EL (cell line): ENCODE measurements at places on chromosomes 7 and 10.
A peak's percentile ranks its signal among the peaks of the same experiment; 100 is the strongest.

DNA sequence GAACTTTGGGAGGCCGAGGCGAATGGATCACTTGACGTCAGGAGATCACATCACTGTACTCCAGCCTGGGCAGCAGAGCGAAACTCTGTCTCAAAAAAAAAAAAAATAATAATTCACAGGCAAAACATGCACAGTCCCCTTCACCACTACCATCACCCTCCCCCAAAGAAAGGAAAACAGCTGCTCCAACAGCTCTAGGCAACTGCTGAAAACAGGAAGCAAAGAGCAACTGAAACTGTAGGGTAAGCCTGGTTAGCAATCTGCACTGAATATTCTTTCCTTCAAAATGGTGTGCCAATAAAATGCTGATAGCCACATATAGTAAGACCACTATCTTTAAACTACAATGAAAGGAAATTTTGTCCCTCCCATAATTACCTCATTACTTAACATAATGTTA lies 11.8 kb downstream of the NT5C2 start:
- no peak for DNase-seq

- no peak for DNase-seq
Measured at GRCh38 chr10:33802566-33802965, 468.1 kb upstream of the NRP1 start.

GRCh38 chr10:29028486-29028885 lies 260.4 kb upstream of the LYZL1 start:
- no peak for DNase-seq

DNA sequence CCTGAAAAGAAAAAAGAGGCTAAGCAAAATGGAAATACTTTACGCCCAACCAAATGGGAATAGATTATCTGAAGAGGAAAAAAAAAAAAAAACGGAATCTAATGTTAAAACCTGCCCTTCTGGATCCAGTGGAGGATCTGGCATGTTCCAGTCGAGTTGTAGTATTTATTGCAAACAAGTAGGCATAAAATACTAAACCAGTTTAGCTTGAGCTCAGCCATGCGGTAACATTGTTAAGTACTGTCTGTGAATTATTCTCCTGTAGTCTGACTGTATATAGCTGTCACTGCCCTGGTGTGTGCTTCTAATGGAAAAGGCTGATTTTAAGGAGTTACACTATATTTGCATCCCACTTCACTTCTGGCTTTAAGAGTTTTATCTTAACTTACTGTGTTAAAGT lies 40.3 kb downstream of the CELF2 start:
- no peak for DNase-seq

GRCh38 chr10:106175760-106176377 lies 988.6 kb downstream of the SORCS1 start:
- peak; percentile 23 for DNase-seq

GRCh38 chr7:29314148-29314547 lies 119.6 kb downstream of the CHN2 start:
- no peak for DNase-seq

GRCh38 chr10:26169466-26169865 lies 47.1 kb upstream of the GAD2 start:
- DNase-seq: no peak

GRCh38 chr7:155477476-155477875 lies 19.5 kb downstream of the EN2 start:
- DNase-seq: no peak

- no peak for DNase-seq
Measured at GRCh38 chr10:122487174-122487765, 25.9 kb downstream of the HTRA1 start.

DNA sequence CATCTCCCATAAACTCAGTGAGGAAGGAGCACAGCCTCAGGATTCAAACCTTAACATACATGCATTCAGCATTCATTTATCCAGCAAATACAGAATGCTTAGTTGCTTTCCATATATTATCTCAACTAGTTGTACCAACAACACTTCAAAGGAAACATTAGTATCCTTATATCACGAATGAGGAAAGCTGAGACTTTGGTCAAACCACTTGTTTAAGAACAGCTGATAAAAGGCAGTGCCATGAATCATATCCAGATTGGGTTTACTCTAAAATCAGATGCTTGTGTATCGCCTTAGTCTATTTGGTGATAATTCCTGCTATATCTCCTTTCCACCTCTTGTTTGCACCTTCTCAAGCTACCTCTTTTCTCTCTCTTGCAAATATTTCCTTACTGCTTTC lies 1.9 kb upstream of the CPED1 start:
- DNase-seq: no peak

GRCh38 chr10:45612741-45613140 lies 59.8 kb downstream of the ZFAND4 start:
- no peak for DNase-seq

DNA sequence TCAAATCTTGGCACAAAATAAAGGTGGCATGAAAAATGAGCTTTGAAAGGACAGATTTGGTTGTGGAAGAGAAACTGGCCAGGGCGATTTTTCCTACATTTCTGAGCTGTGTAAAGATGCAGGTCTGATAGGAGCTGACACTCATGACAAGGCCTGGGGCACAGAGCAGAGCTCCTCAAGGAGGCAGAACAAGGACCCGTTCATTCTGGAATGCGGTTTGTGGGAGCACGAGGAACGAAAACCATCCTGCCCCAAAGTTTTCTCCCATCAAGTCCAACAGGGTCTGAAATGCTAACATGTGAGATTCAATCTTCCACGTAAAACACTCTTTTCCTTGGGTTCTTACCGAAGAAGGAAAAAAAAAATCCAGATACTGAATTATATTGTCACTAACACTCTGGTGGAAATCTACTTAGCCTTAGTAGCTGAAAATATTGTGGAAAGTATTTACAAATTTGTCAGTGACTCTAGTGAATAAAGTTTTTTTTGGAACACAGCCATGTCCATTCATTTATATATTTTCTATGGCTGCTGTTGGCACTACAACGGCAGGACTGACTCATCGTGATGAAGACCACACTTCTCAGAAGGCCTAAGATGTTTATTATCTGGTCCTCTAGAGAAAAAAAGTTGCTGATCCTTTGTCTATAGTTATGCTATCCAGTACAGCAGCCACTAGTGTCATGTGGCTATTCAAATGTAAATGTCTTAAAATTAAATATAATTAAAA lies 215.7 kb downstream of the BAMBI start:
- DNase-seq: peak; percentile 76

DNA sequence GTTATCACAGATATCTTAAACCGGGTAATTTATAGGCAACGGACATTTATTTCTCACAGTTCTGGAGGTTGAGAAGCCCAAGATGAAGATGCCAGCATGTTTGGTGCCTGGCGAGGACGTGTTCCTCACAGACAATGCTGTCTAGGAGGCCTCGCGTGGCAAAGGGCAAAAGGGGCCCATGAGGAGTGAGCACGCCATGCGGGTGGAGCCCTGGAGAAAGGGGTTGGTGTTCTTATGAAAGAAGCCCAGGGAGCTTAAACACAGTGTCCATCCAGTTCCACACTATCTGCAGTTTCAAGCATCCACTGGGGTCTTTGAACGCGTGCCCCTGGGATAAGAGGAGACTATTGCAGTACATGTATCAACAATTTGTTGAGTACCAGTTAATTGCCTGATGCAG lies 51.4 kb downstream of the CXCL12 start:
- no peak for DNase-seq

DNA sequence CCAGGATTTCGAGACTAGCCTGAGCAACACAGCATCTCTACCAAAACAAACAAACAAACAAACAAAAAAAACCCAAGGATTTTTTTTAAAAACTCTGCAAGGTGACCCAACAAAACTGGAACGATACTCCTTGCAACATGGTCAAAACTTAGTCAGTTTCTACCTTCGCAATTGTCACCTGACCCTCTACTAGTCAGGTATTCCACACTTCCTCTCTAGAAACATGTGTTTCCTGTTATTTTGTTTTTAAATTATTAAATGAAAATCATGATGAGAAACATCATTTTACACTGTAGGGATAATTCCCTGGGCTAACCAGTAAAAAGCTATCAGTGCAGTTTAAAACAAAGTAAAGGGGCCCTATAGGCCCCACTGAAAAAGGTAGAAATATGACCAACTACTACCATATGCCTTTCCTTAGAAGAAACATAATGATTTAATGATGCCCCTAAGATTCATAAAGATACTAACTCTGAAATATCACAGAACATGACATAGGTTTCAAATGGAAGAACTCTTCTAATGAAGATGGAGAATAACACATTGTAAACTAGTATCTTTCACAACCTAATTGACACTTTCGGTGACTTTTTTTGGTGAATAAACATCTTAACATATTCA lies 8.7 kb downstream of the BRAF start:
- DNase-seq: no peak

GRCh38 chr7:103805346-103805745 lies 184.1 kb downstream of the RELN start:
- peak; percentile 10 for DNase-seq
